ENCODE measurements at places on chromosomes 7 and 10. TPM values are rescaled to one million over a fixed set of nuclear protein-coding genes. Genes with fewer than 3 reads are reported as not detected.

GRCh38 chr10:71608819-71609768 is 110.5 kb downstream of the C10orf105 start:
- H3K27ac ChIP-seq = no peak overlapping the region
- H3K4me1 ChIP-seq = peaks cover 12% of the 10 kb centered on the region
- no peak for DNase-seq
- no peak overlapping the region for H3K4me3 ChIP-seq

DNA sequence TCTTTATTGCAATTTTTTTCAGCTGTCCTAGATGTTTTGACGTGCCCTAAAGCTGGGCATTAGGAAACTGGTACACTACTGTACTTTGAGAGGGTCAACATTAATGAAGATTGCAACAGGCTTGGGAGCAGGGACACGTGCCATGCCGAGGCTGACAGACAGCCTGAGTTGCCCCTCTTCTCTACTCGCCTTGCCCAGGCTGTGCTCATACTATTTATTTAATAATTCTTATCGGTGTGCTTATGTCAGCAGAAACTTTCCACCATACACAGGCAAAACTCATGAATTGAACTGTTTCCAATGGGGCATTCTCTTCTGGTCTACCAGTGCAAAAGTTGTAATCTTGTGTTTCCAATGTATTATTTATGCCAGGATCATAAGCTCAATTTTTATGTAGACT is 24.4 kb downstream of the C7orf57 start:
- no peaks in the 10 kb centered on the region for H3K4me1 ChIP-seq
- no peak for DNase-seq
- H3K4me3 ChIP-seq = no peak overlapping the region
- H3K27ac ChIP-seq = no peak overlapping the region

GRID2IP gene
- 0.15 TPM for total RNA-seq

- peaks cover 14% of the 10 kb centered on the region for H3K4me1 ChIP-seq
- H3K27ac ChIP-seq = no peak overlapping the region
- H3K27me3 ChIP-seq = no peaks in the 10 kb centered on the region
- H3K4me3 ChIP-seq = no peak overlapping the region
Measured at GRCh38 chr7:39605087-39605486, 18.3 kb upstream of the RALA start.

DNA sequence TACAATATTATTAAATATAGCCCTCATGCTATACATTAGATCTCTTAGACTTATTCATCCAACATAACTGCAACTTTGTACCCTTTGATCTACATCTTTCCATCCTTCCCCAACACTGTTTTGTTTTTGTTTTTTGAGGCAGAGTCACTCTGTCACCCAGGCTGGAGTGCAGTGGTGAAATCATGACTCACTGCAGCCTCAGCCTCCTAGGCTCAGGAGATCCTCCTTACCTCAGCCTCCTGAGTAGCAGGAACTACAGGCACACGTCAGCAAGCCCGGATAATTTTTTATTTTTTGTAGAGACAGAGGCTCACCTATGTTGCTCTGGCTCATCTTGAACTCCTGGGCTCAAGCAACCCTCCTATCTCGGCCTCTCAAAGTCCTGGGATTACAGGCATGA is 53.3 kb downstream of the NT5C2 start:
- no peaks in the 10 kb centered on the region for H3K27me3 ChIP-seq
- no peak for DNase-seq
- peak overlapping the region; percentile 3 for H3K27ac ChIP-seq
- H3K4me1 ChIP-seq = peaks cover 21% of the 10 kb centered on the region
- peaks cover 29% of the 10 kb centered on the region for H3K36me3 ChIP-seq

DNA sequence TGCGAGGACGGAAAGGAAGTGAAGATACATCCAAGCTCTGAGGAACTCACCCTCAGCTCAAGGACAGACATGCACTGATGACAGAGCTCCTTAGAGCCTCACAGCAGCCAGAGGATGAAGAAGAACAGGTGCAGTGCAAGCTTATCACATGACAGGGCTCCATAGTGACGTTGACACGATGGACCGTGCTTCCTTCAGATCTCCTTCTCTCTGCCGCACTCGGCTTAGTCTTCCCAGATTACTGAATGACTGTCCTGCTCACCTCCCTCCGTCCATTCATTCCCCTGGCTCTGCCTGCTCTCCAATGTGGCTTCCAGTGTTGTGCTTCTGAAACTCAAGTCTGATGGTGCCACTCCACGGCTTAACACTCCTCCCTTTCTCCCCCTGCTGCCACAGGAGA is 161.5 kb upstream of the PFKP start:
- no peak overlapping the region for H3K4me3 ChIP-seq
- DNase-seq = no peak
- no peaks in the 10 kb centered on the region for H3K4me1 ChIP-seq
- H3K27me3 ChIP-seq = peaks cover 42% of the 10 kb centered on the region

ADRB1 gene
- 0.07 TPM for total RNA-seq

GIMAP1 gene
- not detected for total RNA-seq

DNA sequence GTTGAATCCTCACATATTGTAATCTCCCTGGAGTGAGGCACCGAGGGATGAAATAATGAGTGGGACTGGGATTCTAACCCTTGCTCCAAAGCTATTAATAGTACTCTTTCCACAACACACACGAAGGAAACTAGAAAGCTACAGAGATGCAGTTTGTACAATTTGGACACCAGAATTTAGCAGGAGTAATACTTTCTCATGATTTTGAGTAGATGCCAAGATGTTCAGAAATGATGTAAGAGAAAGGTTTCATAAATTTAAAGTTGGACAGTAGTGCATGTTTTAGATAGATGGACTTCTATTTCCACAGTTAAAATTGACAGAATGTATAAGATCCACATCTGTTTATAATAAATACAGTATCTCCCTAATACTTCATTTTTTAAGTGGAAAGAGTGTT is 46.5 kb downstream of the PRR15 start:
- no peak for DNase-seq
- H3K4me3 ChIP-seq = no peak overlapping the region
- H3K4me1 ChIP-seq = peaks cover 39% of the 10 kb centered on the region
- H3K36me3 ChIP-seq = no peaks in the 10 kb centered on the region
- H3K27me3 ChIP-seq = no peaks in the 10 kb centered on the region

- no peak overlapping the region for H3K27ac ChIP-seq
- no peak for DNase-seq
- H3K4me3 ChIP-seq = no peak overlapping the region
- H3K36me3 ChIP-seq = peaks cover 31% of the 10 kb centered on the region
- H3K4me1 ChIP-seq = peaks cover 12% of the 10 kb centered on the region
Measured at GRCh38 chr10:813286-813685, 118.2 kb downstream of the LARP4B start.

PDZD7 gene
- total RNA-seq = 1.8 TPM

- no peaks in the 10 kb centered on the region for H3K4me1 ChIP-seq
- no peaks in the 10 kb centered on the region for H3K27me3 ChIP-seq
- H3K4me3 ChIP-seq = no peak overlapping the region
- no peak overlapping the region for H3K27ac ChIP-seq
- H3K36me3 ChIP-seq = no peaks in the 10 kb centered on the region
Measured at GRCh38 chr10:95832216-95833041, 75.3 kb upstream of the CC2D2B start.

GRCh38 chr10:71438761-71439160 is 42.0 kb downstream of the CDH23 start:
- H3K4me1 ChIP-seq = no peaks in the 10 kb centered on the region
- DNase-seq = no peak
- peaks cover 39% of the 10 kb centered on the region for H3K27me3 ChIP-seq
- no peak overlapping the region for H3K4me3 ChIP-seq
- no peaks in the 10 kb centered on the region for H3K36me3 ChIP-seq

EPHB4 gene
- 60.7 TPM for total RNA-seq

DNA sequence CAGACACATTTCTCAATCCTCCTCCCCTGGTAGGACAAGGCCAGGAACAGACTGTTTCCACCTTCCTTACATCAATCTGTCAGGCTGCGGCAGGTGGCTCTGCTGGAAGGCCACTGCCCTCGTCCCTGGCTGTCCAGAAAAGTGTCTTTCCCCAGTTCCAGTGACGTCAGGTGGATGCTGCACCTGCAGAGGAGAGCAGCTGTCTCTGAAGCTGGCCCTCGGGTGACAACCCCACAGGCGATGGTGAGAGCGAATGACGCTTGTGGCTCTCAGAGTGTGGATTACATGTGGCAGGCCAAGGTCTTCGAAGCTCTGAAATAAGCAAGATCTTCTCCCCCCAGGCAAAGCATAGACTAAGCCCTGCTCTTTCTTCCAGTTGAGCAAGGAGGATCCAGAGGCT is 146.9 kb upstream of the RET start:
- no peaks in the 10 kb centered on the region for H3K36me3 ChIP-seq
- peaks cover 32% of the 10 kb centered on the region for H3K27me3 ChIP-seq
- H3K27ac ChIP-seq = no peak overlapping the region

DNA sequence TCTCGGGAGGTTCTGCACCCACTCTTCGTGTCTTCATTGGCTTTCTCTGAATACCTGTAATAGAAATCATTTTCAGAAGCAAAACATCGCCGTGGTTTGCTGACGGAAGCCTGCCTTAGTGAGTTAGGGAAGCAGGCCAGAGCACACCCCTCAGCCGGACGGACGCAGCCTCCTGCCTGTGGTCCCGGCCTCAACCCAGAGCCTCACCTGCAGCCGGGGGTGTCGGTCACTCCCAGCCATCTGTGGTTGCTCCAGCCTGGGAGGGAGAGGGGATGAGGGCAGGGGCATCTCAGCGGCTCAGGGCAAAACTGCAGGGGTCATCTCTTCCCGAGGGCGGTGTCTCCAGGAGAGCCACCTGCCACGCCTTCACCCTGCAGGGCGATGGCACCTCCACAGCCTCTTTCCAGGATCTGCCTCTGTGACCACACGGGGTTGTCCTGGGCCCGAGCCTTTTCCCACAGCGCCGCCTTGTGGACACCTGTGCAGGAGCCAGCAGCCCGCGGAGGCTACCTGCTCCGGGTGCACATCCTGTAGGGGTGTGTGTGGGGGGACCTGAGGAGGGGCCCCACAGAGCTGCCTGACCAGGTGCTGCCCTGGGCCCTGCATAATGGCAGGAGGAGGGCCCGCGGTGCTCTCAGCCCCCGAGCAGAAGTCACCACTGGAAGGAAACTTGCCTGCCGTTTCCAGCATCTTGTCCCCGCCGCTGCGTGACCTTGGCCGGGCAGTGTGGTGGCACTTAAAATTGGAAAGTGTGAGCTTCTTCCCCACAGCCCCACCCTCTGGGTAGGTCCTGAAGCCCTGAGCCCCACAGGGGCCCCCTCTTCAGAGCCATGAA is 21.6 kb upstream of the AP5Z1 start:
- H3K4me1 ChIP-seq = peaks cover 7% of the 10 kb centered on the region
- no peak for DNase-seq
- H3K27ac ChIP-seq = no peak overlapping the region
- no peaks in the 10 kb centered on the region for H3K27me3 ChIP-seq
- H3K4me3 ChIP-seq = no peak overlapping the region

DNA sequence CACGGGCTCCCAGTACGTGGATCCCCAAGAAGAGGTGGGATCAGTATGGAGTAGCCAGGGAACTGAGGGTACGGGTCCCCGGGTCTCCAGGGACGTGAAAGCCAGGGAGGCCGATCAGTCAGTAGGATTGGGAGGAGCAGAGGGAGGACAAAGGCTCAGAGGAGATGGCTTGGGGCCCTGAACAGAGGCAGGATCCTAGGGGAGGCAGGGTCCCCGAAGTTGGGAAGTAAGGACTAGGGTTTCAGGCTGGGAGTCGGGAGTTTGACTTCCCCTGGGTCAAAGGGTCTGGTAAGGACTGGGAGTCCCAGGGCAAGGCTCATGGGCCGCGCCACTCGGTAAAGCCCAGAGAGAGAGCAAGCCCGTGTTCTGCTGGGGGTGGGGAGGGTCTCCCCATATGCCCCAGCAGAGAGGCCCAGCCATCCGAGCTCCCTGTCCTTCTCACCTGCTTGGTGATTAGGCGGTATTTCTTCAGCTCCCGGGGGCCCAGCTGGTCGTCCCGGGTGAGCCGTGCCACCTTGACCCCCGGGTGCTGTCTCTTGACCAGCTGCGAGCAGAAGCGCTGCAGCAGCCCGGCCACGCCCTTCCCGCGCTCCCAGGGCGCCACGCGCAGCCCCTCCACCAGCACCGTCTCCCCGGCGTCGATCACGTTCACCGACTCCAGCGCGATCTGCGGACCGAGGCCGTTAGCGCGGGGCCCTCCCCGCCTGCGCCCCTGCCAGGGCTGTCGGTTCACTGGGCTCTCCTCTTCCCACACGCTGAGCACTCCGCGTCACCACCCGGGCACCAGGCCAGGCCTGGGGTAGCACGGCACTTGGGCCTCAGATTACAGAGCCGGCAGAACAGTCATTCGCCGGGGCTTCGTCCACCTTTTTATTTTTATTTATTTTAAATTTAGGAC is 7.0 kb downstream of the NAT16 start:
- H3K4me1 ChIP-seq = peaks cover 39% of the 10 kb centered on the region
- H3K27me3 ChIP-seq = peaks cover 80% of the 10 kb centered on the region
- H3K27ac ChIP-seq = peak overlapping the region; percentile 54
- H3K4me3 ChIP-seq = peak overlapping the region; percentile 63
- DNase-seq = no peak

- no peak overlapping the region for H3K27ac ChIP-seq
- H3K4me3 ChIP-seq = no peak overlapping the region
- no peaks in the 10 kb centered on the region for H3K36me3 ChIP-seq
- no peak for DNase-seq
Measured at GRCh38 chr10:125190414-125190813, 30.1 kb upstream of the CTBP2 start.

- H3K4me1 ChIP-seq = peaks cover 5% of the 10 kb centered on the region
- H3K27ac ChIP-seq = no peak overlapping the region
- H3K27me3 ChIP-seq = no peaks in the 10 kb centered on the region
Measured at GRCh38 chr10:59814878-59815277, 61.6 kb upstream of the MRLN start.

- peak overlapping the region; percentile 92 for H3K4me3 ChIP-seq
- H3K4me1 ChIP-seq = peaks cover 39% of the 10 kb centered on the region
- peaks cover 15% of the 10 kb centered on the region for H3K36me3 ChIP-seq
- H3K27me3 ChIP-seq = no peaks in the 10 kb centered on the region
Measured at GRCh38 chr7:92835261-92835850, 1.0 kb downstream of the CDK6 start.

- H3K4me1 ChIP-seq = no peaks in the 10 kb centered on the region
- DNase-seq = no peak
- no peaks in the 10 kb centered on the region for H3K36me3 ChIP-seq
- H3K27ac ChIP-seq = no peak overlapping the region
- no peak overlapping the region for H3K4me3 ChIP-seq
- no peaks in the 10 kb centered on the region for H3K27me3 ChIP-seq
Measured at GRCh38 chr10:36200577-36200976, 558.5 kb upstream of the FZD8 start.
